Dermis microvascular lymphatic vessel endothelial cell (primary cell): ENCODE measurements at places on chromosomes 2 and 18. TPM values are rescaled to one million over a fixed set of nuclear protein-coding genes. Genes with fewer than 3 reads are reported as not detected.

Gene METTL5
- 30.0 and 30.4 TPM in 2 replicates for total RNA-seq

Gene CCDC121
- total RNA-seq: 1.0 and 1.3 TPM in 2 replicates

DNA sequence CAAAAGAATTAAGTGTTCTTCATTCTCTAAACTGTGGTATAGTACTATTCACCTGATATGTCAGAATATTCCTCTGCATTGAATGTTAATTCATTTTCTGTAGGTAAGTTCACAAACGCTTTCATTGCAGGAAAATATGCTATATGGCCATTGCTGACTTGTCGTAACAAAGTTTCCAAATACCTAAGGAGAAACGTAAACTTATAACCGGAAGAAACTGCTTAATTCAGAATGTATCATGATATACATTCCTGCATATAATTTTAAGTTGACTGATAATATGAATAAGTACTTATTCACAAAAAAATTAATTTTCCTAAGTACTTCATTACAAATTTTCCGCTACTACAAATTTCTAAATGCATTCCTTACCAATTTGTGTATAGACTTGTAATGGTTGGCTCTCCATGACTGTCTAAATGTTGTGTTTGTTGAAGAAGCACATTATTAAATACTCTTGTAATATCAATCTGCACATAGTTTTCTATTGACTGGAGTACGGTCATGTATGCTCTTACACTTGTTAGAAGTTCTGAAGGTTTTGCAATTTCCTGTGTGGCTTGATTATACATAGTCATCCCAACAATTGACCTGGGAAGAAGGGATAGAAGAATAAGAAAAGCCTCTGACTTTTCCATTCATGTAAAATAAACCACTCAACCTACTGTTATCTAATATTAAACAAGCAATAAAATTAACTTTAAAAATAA, 85.4 kb downstream of the NCKAP1 start:
- DNase-seq: no peak

- DNase-seq: no peak
These were observed 121.3 kb upstream of the BOD1L2 start for GRCh38 chr18:57025540-57025939.

- DNase-seq: no peak
These were observed 42.2 kb upstream of the MGAT4A start for GRCh38 chr2:98773169-98773568.

- DNase-seq: no peak
These were observed 75.2 kb upstream of the TSPYL6 start for GRCh38 chr2:54330926-54331835.

DNA sequence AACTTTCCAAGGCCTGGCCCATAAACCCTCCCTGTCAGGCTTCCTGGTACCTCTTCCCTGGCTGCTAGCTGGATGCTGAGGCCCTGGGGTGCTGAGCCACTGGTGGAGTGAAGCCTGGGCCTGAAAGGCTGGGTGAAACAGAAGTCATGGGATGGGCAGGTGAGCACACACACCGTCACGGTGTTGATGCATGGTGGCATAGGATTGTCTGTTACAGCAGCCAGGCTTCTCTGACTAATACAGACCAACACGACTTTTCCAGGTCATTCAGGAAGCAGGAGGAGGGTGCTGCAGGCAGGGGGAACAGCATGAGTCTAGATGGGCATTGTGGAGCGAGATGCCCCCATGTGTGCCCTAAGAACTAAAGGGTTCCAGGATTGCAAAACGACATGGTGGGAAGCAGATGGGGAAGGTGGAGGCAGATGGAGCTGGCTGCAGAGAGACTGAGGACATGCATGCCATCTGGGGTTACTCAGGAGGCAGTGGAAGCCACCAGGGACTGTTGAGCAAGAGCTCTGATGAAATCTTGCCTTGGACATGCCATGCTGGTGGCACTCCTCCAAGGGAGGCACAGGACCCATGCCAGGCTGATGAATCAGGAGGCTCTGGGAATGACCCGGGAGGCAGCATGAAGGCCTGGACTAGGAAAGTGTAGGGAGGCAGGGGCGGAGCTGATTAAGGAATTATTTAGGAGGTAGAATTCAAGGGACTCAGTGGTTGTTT, 480.9 kb downstream of the TSN start:
- no peak for DNase-seq
